CD4-positive, alpha-beta T cell treated with Interleukin-17A for 4 hours (primary cell): ENCODE measurements at places on chromosomes 4 and X.

DNA sequence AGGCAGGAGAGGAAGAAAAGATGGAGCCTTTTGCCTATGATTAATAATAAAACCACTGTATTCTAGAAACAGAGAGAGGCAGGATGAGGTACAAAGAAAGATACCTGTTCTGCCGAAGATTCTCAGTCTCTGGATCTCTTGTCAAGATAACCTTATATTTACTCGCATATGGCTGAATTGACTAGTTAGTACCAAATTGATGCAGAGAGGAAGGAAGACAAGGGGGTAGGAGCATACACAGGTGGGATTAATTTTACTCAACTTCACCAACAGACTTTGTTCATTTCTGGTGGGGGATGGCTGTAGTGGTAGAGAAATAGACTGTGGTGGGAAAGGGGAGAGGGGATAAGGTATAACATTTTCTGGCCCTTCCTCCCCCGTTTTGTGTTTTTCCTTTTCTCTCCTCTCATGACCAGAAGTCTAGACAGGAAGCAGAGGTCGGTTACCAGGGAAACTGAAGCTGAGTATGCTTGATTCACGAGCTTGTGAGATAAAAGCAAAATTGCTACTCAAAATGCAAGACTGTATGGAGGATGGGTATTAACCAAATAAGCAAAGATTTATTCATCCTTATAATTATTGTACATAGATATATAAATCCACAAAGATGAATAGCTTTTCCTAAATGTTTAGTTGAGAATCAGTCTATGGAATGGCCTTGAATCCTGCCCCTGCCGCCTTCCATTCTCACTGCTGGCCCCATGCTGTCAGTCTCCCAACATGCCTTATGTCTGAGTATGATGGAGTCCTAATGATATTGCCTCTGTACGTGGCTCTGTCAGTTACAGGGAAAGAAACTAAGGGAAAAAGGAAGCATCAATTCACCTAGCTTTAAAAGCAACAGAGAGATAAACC lies 17.8 kb upstream of the PAGE2B start:
- DNase-seq = peak; percentile 55

DNA sequence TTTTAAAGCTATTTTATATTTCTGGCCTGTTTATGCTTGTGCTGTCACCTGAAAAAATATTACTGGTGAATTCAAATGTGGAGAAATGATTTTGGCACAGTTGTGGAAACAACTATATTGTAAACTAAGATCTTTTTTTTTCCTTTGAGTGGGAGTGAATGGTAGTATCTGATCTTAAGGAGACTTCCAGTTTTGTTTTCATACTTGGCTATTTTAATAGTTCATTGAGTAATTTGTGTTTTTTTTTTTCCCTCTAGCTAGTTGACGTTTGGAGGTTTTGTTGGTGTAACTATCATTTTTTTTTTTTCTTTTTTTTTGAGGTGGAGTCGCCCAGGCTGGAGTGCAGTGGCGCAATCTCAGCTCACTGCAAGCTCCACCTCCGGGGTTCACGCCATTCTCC lies 10.5 kb downstream of the STAG2 start:
- no peak for DNase-seq

DNA sequence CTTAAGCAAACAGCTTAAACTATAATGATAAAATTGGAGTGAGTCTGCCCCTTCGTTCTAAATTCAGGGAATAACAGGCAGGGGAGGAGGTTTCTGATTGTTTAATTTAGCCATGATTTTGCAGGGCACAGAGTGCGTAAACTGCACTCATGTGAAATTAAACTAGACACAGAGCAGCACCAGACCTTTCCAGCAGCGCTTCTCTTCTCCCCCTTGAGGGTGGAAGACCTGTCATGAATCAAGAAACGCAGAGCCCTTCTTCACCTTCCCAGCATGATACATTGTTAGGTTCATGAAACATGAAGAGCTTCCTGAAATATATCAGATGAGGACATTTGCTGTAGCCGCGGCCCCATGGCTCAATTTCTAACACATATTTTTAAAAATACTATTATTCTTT lies 63.1 kb downstream of the FAM114A1 start:
- no peak for DNase-seq

DNA sequence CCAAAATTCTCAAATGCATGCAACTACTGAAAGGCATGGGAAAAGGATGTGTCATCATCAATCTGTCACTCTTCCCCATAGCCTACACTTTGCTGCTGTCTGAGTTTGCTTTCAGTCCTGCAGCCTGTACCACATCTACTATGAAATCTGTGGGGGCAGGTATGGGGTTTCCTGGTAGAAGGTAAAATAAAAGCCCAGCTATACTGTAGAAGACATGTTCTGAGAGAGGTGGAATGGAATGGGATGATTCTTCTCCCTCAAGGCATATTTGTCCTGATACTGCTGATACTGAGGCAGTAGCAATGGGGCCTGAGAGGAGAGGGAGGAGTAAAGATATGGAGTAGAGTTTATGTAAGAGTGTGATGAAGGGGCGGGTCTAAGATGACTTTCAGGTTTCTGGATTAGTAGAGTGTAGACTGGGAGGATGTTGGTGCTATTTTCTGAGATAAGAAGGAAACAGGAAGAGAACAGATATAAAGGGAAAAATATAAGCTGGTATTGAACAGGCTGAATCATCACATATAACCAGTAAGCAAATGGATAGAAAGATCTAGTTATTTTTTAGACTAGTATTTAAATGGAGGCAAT lies 38.7 kb upstream of the GYPA start:
- no peak for DNase-seq

GRCh38 chrX:68703369-68703768 lies 55.9 kb downstream of the STARD8 start:
- DNase-seq = no peak

DNA sequence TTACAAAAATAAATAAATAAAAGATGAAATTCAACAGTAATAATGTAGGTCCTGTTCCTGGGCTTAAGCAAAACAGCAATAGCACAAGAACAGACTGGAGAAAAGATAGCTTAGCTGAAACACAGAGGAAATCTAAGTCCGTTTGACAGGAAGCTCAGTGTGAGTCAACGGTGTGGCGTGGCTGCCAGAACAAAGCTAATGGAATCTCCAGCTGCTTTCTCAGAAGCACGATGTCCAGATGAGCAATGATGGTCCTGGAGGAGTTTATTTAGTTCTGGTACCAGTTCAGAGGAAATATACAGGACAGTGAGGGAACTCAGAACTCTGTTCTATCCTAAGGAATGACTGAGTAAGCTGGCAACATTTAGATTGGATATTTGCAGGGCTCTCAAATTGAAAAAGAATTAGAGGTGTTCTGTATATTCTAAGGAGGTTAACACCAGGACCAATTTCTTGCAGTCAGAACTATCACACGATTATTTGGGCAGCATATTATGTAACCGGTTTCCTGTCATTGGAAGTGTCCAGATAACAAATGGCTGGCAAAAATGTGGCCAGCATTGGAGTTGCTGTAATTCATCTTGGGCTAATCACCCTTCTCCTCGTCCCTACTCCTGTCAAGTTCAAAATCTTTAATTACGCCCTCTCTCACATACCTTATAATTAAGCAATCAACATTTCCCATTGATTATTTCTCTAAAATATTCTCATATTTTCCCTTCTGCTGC lies 12.7 kb downstream of the GAB3 start:
- DNase-seq = peak; percentile 52

DNA sequence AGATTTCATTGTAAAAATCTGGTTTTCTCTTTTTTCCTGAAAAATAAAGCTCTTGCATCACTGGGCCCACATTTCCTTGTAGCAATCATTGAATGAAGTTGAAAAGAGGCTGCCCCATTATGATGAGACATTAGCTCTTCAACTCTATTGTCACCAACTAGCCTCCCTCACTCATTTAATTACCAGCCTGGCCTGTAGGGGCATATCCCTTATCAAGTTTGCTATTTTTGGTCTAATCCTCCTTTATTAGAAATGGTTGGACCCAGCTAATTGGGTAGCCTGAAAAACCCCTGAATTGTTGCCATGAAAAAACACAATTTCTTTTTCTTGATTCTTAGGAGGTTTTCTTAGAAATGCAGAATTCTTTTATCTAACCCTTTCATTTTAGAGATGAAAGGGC lies 164.6 kb upstream of the CASK start:
- DNase-seq = no peak

DNA sequence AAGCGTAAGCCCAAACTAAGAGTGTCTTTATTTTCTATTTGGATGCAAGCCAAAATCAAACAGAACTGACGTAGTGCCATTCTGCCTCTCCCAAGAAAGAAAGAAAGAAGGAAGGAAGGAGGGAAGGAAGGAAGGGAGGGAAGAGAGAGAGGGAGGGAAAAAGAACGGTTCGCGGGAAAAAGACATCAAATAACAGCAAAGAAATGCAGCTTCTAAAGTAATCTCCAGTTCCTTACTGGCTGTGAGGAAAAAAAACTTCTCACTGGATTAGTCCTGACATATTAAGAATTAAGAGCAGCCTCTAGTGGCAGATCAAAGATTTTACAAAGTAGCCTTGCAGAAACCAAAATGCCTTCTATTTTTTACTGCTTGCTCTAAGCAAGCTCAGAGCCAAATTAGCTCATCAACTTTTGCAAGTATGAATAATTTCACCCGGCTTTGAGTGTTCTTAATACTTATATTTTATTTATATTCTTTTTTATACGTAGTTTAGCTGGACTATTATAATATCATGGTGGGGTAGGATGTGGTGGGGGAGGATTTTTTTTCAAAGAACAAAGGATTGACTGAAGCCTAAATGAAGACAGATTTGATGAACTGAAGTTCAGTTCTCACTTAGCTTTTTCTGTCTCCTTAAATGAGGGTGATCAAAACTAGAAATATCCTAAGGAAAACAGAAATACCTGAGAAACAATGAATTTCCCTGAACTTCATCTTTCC lies 36.6 kb downstream of the PITX2 start:
- DNase-seq = no peak

- DNase-seq = peak; percentile 4
Measured at GRCh38 chr4:4182835-4183568, 43.7 kb downstream of the OTOP1 start.

GRCh38 chr4:40923316-40924095 lies 173.8 kb downstream of the NSUN7 start:
- DNase-seq = no peak

GRCh38 chrX:69539437-69539836 lies 35.3 kb downstream of the NALF2 start:
- no peak for DNase-seq

DNA sequence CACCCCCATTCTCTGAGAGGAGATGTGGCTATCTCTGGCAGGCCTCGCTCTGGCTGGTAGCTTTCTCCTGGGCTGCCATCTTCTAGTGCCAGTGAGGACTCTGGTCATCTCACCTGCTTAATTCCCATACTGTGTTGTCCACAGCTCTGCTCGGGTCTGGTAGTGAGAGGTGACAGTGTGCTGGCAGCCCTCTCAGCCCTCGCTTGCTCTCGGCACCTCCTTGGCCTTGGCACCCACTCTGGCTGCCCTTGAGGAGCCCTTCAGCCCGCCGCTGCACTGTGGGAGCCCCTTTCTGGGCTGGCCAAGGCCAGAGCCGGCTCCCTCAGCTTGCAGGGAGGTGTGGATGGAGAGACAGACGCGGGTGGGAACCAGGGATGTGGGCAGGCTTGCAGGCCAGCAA lies 52.7 kb downstream of the CPLX1 start:
- DNase-seq = no peak

- DNase-seq = no peak
Measured at GRCh38 chr4:22237846-22238494, 277.9 kb downstream of the ADGRA3 start.

DNA sequence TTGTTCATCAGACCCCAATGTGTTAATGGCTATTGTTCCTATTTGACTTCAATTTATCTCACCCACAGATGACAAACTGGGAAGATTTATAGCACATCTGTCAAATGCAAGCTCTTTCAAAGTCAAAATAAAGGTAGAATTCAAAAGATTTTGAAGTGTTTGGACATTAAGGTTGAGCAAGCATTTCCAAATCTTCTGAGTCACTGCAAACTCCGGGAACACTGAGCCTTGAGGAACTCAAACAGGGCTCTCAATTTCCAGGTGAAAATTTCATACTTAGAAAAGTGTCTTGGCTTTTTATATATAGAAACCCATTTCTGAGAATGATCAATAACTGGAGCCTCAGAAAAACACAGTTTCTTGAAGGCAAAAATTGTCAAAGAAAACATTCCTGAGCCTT lies 199.5 kb upstream of the IGFBP7 start:
- DNase-seq = no peak

- DNase-seq = no peak
Measured at GRCh38 chr4:85784947-85785346, 310.0 kb downstream of the ARHGAP24 start.

DNA sequence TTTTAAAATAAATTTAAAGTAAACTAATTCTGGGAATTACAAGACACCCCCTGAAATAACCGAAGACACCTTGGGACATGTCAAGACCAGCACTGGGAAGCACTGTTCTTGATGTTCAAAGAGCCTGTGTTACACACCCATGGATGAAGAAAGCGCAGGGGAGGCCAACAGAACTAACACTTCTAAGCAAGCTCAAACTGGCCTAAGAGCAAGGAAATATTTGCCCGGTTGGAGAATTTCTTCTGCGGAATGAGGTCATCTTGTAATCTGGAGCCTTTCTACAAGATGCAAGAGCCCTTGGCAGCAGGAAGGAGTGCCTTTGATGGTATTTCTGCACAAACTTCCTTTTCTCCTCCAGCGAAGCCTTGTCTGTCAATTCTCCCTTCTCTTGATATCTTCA lies 9.3 kb upstream of the EFHC2 start:
- DNase-seq = no peak

DNA sequence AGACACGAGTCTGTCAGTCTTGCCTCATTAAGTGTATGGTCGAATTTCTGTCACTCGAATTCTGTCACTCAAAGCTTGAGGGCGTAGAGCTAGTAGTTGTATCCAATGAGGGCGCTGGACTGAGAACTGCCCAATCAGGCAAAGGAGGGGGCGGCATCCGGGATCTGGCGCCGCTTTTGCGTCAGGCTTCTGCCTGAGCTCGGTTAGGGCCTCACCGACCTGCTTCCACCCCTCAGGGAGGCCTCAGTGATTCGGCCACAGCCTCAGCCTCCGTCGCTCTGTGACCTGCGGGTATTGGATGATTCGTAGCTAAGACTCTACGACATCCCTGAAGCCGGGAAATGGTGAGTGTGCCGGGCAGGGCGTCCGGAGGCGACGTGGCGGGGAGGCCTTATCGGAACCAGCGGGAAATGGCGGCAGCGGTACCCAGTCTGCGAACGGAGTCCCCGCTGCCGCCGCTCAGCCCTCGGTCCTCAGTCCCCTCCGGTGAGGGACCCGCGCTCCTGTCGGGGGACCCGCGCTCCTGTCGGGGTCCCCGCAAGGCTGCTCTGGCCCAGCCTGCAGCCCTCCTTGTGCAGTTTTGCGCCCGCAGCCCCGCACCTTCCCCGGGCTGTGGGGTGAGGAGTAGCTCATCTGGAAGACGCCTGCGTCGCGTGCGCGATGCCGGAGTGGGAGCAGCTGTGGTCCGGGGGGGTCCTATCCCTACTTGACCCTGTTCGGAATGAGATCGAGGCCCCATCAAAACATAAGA lies 88.3 kb downstream of the ZNF718 start:
- DNase-seq = no peak

DNA sequence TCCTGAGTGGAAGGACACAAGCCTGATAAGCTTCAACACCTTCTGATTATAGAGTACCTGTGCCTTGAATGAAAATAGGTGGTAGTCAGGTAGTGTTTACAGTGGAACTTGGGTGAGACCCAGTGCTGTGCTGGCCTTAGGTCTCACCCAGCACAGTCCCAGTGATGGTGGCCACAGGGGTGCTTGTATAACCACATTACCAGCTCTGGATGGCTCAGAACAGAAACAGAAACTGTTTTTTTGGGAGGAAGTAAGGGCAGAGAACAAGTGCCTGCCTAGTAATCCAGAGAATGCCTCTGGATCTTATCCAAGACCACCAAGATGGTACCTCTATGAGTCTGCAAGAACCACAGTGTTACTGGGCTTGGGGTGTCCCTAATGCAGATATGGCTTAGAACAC lies 171.5 kb upstream of the DIPK2B start:
- no peak for DNase-seq

- no peak for DNase-seq
Measured at GRCh38 chr4:170134821-170135220, 45.1 kb upstream of the AADAT start.
